ENCODE measurements at places on chromosomes 2 and 18.
A peak's percentile ranks its signal among the peaks of the same experiment; 100 is the strongest.

DNA sequence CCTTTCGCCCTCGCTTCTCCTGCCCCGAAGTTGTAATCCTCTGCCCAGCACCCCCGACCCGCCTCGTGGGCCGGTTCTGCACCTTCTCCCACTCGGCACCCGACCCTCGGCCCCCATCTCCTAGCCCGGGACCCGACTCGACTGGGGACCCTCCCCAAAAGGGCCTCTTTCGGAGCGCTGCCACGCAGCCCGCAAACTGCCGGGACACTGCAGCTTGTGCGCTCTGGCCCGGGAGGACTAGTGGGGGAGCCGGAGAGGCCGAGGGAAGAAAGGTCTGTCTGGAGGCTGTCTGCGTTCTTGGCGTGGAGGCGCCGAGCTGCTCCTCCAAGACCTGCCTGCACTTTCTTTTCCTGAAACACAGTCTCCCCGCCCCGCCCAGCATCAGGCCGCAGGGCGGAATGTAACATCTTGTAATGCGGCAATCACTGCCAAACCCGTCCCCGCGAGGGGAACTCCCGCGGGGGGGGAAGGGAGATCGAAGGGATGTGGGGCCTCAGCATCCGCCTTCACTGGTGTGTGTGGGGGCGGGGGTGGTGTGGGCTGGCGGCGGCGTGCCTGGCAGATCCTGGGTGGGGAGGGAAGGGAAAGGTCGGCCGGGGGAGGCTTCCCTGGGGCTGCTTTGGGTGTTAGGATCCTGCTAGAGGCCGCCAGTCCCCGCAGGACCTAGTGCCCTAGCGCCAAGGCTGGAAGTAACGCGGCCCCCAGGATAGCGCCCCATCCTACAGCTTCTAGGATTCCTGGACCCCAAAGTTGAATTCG lies 7.4 kb downstream of the DLX2 start:
- peak; percentile 84 for DNase-seq

- DNase-seq = no peak
These were observed 2.3 kb upstream of the GLI2 start for GRCh38 chr2:120733238-120733932.

GRCh38 chr2:213490087-213490486 lies 205.8 kb downstream of the SPAG16 start:
- no peak for DNase-seq

DNA sequence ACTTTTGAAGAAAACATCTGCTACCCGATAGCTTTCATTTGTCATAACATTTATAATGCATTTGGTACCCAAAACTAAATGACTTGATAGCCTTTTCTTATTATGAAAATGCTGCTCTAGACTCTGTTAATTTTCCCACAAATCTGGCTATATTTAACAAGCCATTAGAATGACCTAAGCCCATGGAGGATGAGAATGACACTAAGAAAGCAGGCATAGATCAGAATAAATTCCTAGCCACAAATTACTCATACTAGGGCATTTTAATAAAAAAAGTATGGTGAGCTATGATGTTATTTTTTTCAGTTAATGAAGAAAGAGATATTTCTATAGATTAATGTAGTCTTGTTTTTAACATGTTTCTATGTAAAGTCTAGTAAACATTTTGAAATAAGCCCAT lies 1728.3 kb downstream of the SUCLG1 start:
- no peak for DNase-seq

- DNase-seq = no peak
These were observed 306.0 kb downstream of the BCL11A start for GRCh38 chr2:60247471-60247870.

DNA sequence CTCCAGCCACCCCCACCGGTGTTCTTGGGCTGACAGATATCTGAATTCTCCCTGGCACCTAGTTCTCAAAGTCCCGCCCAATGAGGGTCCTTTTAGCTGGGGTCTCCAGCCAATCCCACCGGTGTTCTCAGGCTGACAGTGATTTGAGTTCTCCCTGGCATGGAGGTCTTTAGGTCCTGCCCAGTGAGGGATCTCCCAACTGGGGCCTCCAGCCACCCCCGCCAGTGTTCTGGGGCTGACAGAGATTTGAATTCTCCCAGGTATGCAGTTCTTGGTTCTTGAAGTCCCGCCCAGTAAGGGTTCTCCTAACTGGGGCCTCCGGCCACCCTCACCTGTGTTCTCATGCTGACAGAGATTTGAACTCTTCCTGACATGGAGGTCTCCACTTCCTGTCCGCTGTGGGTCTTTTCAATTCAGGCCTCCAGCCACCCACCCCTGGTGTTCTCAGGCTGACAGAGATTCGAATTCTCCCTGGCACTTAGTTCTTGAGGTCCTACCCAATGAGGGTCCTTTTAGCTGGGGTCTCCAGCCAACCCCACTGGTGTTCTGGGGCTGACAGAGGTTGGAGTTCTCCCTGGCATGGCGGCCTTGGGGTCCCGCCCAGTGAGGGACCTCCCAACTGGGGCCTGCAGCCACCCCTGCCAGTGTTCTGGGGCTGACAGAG lies 154.6 kb downstream of the ANKRD36 start:
- no peak for DNase-seq

DNA sequence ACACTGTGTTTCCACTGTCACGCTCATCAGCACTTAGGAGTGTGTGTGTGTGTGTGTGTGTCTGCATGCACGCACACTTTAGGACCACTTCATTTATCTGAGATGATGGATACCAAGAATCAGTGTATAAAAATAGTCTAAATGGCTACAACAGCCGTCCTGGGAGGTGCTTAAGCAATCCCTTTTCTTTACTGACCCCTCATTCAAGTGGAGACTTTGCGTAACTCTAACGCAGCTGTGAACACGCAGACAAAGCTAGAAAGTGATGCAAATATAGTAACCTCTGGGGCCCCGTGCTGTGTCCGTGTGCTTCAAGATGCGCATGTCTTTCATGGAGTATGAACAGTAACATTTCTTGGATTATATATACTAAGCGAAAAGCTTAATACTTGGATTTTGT lies 40.4 kb upstream of the RBM44 start:
- DNase-seq = no peak

GRCh38 chr18:57906852-57907251 lies 103.7 kb upstream of the ATP8B1 start:
- DNase-seq = no peak

GRCh38 chr2:152198499-152198898 lies 22.9 kb upstream of the STAM2 start:
- no peak for DNase-seq

GRCh38 chr2:126638746-126639145 lies 17.2 kb upstream of the GYPC start:
- DNase-seq = no peak

- DNase-seq = no peak
These were observed 266.1 kb upstream of the HDAC4 start for GRCh38 chr2:239666855-239667376.

DNA sequence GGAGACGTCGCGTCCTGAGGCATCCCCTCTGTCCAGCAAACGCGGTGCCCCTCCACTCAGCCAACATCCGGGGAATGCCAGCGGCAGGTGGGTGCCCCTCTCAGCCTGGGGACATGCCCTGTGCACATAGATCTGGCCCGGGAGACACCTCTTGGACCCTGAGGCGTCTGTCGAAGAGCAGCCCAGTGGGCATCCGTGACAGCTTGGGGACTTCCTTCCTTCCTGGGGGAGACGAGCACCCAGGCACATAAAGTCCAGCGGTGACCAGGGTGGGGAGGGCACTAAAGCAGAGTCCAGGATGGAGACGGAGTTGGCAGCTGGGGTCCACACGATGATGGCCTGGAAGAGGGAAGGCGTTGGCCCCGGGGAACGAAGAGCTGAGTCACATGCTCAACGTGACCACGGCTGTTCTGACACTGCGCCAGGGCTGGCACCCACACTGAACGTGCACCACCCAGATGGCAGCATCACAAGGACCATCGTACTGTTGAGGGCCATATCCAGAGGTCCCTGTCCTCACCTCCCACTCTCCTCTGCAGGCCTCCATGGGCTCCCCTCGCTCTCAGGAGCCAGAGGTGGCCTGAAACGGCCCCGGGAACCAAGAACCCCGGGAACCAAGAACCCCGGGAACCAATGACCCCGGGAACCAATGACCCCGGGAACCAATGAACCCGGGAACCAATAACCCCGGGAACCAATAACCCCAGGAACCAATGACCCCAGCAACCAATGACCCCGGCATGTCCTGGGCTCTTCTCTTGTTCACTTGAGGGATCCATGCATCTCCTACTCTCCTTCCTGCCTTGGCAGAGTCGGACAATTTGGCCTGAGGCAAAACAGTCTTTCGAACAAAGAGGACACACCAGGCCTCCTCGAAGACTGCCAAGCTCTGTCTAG lies 22.6 kb downstream of the HDAC4 start:
- no peak for DNase-seq

GRCh38 chr2:73908689-73909652 lies 16.2 kb downstream of the ACTG2 start:
- no peak for DNase-seq

DNA sequence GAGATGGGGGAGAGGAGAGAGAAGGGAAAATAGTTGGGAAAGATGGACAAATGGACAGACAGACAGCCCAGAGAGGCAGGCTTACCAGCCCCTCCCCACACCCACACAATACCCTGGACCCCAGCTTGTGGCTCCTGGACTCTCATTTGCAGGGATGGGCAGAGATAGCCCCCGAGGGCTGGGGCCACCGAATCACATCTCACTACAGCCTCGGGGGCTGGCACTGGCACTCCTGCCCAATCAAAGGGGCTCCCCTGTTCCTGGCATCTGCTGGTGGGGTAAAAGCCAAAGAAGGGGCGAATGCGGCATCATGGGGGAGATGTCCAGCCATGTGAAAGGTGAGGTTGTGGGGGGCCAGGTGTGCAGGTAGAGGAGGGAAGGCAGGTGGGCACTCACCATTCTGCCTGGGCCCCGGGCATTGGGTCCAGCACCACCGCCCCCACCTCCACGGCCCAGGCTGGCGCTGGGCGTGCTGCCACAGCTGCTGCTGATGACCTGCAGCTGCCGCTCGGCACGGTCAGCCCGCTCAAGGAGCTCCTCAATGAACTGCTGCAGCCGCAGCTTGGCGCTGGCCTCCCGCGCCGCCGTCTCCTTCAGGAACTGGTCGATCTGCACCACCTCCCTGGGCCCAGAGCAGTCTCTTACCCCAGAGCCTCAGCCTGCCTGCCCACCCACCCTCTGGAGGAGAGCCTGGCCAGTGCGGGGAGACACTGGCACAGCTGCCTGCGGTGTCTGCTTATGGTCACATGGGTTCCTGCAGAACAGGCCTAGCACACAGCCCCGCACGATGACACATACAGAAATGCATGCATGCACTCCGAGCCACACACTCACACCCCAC lies 18.0 kb downstream of the FBXO41 start:
- no peak for DNase-seq

GRCh38 chr2:64019975-64020528 lies 824 bp upstream of the VPS54 start:
- DNase-seq = no peak

DNA sequence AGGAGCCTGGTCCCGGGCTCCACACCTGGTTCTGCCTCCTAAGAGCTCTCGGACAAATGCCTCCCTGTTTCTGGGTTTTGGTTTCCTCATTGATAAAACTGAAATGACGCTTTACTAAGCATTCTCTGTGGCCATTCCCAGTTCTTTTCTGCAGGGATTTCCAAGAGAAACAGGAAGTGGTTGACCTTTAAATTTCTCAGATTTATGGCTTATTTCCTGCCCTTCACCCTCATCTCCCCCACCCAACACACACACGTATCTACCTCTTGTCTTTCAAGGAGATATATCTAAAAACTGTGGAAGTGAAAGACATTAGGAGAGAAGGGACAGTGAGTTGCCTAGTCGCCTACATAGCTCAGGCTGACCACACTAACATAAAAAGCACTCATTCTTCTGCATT lies 53.0 kb downstream of the PIEZO2 start:
- DNase-seq = no peak
